ENCODE measurements at places on chromosomes 12 and 14.

DNA sequence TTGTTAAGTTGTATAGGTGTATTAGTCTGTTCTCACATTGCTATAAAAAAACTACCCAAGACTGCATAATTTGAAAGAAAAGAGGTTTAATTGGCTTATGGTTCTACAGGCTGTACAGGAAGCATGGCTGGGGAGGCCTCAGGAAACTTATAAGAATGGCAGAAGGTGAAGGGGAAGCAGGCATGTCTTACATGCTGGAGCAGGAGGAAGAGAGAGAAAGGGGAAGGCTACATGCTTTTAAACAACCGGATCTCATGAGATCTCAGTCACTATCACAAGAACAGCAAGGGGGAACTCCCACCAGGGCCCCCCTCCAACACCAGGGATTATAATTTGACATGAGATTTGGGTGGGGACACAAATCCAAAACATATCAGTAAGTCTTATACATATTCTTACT, 60.5 kb upstream of the OR10AD1 start:
- DNase-seq, result no peak

DNA sequence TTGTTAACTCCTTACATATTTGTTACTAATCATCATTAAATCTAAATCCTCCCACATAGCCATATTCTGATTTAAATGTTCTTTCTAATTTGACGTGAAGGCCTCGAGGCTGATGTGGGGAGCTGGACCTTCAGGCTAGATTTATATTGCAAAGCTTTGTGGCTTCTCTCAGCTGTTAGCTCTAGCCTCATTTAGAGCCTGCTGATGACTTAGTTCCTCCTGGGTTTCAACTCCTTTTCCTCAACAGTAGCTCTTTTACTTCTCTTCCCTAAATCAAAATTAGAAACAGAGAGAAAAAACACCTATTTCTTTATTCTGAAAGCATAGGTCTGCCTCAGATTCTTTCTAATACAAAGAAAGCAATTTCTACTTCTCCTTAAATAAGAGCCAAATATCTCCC, 477.5 kb upstream of the CCDC196 start:
- no peak for DNase-seq

DNA sequence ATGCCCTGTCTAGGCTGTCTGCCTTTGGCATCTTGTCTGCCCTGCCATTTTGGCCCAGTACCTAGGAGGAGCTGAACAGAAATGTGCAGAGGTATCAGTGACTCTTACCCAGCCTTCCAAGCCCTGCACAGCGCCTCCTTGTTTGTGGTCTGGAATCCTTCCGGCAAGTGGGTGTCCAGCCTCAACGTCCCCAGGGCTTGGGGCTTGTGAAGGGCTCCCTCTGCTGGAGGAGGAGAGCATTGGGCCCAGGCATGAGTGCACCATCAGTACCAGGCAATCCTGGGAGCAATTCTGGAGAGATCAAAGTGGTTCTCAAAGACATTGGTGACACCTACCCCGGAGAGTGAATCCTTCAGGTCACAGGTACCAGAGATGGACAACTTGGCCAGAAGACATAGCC, 2.4 kb upstream of the TCL1B start:
- no peak for DNase-seq

GRCh38 chr12:82855872-82856271, 169.2 kb downstream of the TMTC2 start:
- no peak for DNase-seq

DNA sequence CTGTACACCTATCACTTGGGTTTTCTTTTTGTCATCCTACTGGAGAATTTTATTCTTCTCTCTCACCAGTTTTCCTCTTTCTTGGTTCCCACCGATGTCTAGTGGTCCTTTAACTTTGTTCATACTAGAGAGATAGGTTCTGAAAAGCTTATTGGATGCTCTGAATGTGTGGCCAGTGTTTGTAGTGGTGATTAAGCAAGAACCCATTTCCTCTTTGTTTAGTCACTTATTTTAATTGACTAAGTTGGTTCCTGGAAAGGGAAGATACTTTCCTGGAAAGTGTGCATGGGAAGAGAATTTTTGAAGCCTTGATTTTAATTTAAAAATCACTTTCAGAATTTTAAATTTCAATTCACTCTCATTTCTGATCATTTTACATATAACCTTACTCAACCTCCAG, 127.2 kb downstream of the OTOGL start:
- peak; percentile 28 for DNase-seq

DNA sequence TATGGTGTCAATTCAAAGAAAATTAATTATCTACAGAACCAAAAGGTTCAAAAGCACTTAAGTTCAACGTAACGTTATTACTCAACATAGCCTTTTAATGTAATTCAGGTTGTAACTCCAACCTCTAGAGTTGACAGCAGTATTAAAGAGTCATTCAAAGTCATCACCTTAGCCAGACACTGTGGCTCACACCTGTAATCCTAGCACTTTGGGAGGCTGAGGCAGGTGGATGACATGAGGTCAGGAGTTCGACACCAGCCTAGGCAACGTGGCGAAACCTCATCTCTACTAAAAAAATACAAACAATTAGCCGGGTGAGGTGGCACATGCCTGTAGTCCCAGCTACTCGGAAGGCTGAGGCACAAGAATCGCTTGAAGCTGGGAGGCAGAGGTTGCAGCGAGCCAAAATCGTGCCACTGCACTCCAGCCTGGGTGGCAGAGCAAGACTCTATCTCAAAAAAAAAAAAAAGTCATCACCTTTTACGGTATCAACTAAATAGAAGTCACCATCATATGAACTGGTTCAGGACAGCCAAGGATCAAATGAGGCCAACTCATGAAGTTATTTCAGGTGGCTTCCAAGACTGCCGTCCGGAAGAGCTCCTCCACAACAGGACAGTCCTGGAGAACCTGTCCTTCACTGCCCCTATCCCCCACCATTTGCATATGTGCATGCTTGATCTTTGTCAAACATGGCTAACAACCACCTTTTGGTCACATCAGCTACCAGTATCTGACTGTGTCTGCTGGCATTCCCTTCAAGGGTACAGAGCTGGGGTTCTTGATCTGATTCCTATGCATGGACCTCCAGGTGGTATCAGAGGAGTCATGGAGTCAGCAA, 4.2 kb downstream of the PPTC7 start:
- no peak for DNase-seq

DNA sequence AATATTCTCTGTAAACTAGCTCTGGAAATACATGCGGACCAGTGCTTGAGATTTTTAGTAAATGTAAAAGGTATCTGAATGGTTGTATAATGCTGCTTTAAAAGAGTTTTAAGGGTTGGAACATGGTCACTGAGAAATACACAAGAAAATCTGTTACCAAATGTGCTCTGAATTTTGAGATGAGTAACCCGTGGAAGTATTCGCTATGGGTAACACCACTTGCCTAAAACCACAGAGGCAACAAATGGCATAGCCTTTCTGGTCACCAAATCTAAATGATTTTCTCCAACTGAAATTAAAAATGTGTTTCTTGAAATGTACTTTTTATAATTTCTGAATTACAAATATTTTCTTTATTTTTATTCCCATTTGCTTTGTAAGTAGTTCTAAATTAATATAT, 745.7 kb downstream of the DIO2 start:
- DNase-seq, result no peak

GRCh38 chr12:5742258-5742657, 202.8 kb downstream of the ANO2 start:
- DNase-seq, result no peak

GRCh38 chr12:97288531-97288930, 174.1 kb upstream of the RMST start:
- DNase-seq, result no peak

- DNase-seq, result peak; percentile 34
Measured at GRCh38 chr12:19483727-19484126, 44.4 kb downstream of the AEBP2 start.

DNA sequence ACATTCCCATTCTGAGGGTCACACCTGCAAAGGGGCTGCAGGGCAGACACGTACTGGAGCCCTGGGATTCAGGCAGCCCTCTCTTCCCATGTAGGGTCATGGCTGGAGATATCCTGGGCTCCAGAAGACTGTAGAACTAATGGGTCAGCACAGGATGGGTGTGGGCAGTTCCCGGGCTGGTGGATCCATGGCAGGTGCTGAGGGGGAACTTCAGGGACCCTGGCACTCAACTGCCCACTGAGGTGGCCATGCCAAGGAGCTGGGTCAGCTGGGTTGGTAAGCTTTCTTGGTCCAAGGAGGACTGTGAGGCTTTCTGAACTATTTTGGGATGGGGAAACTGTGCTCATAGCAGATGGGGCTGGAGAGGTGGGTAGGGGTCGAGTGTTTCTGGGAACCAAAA, 183.4 kb upstream of the RTL1 start:
- no peak for DNase-seq

- no peak for DNase-seq
Measured at GRCh38 chr12:13523536-13524307, 327.2 kb downstream of the EMP1 start.

DNA sequence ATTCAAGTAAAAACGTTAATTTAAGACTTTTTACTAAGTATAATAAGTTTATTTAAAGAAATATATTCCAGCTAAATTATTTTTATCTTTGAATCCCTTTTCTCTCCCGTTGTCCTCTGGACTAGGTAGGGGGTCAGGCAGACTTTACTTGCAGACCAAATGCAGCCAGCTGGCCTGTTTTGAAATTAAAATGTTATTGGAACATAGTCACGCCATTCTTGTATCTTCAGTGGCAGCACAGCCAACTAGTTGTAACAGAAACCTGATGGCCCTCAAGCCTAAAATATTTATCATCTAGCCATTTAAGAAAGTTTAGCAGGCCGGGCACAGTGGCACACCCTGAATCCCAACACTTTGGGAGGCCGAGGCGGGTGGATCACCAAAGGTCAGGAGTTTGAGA, 52.7 kb downstream of the BCAT1 start:
- DNase-seq, result no peak

- DNase-seq, result peak; percentile 55
Measured at GRCh38 chr12:14256121-14256520, 109.4 kb upstream of the ATF7IP start.

DNA sequence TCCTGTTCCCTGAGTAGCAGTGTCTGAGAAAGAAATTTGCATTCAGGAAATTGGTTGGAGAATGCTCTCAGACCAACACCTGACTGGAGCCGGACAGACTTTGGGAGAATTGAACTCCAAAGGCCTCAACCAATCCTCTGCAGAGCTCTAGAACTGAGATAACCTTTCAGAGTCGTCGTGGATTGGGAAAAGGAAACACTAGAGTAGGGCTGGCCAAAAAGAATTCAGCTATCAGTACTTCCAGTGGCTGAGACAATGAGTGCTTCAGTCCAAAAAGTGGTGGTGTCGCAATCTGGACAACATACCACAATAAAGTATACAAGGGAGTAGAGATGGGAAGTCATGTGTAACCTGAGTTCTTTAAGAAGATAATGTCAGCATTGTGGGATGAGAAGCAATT, 377.1 kb downstream of the SLC16A7 start:
- peak; percentile 52 for DNase-seq

DNA sequence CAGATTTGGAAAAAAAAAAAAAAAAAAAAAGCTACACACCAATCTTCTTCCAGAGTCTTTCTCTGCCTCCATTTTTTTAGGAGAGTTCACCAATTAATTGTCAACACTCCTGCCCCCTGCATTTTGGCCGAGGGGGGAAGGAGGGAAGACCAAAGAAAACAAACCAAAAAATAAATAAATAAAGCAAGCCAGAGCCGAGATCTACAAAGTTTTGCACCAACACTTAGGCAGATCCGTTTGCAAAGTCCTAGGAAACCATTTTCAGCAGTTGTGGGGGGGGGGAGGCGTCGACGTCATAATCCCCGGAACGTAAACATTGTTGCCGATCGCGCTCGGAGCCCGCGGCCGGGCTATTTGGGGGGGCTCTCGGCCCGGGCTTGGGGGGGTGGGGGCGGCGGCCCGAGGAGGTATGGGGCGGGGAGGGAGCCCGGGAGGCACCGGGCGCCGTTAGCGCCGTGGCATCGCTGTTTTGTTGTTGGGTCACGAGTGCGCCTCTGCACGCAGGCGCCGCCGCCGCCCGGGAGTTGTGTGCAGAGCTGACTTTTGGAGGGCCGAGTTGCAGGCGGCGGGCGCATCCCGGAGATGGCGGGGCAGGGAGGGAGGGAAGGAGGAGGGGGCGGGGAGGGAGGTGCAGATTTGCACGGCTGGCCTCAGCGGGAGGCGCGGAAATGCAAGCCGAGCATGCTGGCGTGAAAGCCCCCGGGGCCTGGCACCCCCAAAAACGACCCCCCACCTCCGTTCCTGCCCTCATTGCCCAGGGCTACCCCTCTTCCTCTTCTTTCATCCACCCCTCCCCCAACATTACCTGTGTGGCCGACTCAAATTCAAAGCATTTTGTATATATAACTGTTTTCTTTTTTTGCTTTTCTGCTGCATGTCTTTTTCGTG, 598 bp downstream of the KDM2B start:
- DNase-seq, result peak; percentile 55

DNA sequence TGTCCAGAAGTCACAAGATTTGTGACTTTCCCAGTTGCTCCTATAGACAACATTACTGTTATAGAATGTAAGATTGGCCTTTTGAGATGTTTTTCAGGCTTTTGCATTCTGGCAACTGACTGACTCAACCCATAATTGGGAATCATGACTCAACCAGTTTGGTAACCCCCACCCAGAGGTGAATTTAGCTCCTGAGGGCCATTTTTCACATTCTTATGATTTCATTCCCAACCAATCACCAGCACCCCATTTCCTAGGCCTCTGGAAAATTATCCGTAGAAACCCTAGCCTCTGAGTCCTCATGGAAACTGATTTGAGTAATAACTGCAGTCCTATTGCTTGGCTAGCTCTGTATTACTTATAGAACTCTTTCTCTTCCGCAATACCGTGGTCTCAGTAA, 626.0 kb upstream of the SEL1L start:
- no peak for DNase-seq

- no peak for DNase-seq
Measured at GRCh38 chr12:2692080-2692479, 102.7 kb upstream of the FKBP4 start.

All from choroid plexus epithelial cell (primary cell).